ENCODE measurements at places on chromosomes 7 and 10.

GRCh38 chr10:102416695-102417094 is 1.9 kb downstream of the PSD start:
- DNase-seq = no peak

GRCh38 chr10:52451817-52452216 is 137.7 kb downstream of the DKK1 start:
- no peak for DNase-seq

DNA sequence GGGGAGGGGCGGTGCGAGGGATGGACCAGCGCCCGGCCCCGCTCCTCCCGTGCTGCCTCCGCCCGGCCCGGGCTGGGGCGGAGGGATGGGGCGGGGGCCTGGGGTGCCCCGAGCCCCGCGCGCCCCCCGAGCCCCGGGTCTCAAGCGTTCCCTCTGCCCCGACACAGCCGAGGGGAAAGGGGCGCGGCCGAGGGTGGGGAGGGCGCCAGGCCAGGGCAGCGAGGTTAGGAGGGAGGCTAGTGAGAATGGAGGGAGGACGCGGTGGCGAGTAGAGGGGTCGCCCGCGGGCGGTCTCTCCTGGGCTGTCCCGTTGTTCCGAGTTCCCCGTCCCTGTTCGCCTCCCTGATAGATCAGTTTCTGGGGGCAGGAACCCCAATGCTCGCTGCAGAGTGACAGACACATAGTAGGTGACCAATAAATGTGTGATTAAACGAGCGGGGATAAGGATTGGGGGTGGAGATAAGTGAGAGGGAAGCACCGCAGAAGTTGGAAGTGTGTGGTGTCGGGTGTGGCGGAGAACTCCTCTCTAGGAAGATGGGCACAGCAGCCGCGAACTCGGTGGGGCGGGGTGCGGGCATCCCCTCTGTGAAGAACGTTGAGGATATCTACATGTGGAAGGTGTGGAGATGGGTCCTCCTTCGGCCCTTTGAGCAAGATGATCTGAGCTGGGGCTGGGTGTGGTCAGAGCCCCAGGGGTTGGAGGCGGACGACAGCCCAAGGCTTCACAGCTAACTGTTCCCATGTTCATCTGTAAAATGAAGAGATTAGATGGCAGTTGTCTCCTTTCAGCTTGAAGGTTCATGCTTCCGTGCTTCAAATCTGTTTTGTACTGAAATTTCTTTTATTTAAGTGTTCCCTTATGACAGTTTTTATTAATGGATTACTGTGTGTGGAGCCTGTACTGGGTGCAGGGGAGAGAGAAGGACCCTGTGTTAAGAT is 580 bp downstream of the ZNF775 start:
- DNase-seq = no peak

DNA sequence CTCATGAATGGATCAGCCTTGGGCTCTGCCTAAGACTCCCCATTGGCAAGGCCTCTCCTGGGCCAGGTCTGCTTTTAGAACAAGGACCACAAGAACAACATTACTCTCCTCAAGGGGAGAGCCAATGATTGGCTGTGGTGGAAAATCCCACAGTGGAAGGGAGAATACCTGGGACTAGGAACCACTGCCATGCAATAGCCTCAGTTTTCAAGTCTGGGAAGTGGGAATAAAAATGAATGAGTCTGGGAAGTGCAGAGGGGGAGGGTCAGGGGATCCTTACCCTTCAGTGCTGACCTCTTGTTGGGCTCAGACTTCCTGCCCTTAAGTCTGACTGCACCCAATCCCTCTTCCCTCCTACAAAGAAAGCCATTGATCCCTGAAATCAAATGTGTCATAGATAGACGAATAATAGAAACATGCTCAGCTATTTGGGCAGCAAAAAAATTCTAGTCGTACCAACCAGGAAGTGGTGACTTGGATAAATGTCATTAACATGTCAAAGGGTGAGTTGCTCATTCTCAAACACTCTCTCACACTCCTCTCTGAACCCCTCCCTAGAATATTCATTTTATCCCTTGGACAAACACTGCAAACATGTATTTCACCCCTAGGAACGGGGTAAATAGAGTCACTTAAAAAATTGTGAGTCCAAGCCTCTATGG is 123.6 kb downstream of the SH3PXD2A start:
- DNase-seq = no peak

DNA sequence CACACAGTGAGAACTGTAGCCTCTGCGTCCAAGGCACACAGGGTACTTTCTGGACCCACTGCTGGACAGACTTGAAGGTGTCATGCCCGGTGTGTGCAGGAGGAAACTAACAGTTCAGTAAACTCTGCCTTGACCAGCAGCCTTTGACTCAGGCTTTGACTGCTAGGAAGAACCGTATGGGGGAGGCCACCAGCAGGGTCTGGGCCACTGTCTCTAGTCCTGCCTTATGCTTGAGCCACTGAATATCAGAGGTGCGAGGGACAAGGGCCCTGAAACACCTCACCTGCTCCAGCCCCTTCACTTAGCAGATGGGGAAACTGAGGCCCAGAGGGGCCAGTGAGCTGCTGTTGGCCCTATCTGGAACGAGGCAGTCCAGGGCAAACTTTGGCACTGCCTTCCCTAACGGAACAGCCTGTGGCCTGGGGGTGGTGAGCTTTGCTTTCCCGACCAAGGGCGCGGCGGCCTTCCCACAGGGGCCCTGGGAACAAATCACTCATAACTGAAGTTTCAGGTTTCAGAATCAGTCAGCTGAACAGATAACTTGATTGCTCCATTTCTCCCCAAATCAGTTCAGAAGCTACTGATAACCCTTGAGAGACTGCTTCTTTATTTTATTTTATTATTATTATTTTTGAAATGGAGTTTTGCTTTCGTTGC is 130.0 kb downstream of the FAM53B start:
- DNase-seq = no peak

DNA sequence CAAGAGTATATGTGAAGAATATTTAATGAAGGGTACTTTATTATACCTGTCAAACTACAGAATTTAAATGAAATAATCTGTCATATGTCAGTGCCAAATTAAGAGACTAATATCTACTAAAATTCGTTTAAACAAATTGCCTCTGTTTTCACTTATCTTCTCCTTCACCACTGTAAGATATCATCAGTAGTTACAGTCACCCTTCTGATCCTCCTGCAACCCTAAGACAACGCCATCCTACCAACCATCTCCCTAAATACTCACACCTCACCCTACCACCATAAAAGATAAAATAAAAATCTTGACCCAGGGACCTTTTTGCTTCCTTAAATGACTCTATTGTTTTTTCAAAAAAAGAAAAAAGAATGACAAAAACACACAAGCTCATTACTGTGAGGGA is 20.8 kb downstream of the EZH2 start:
- no peak for DNase-seq

GRCh38 chr10:36087006-36088005 is 445.2 kb upstream of the FZD8 start:
- DNase-seq = no peak

All from 8988T (cell line).